ENCODE measurements at places on chromosomes 5 and 9. TPM values are rescaled to one million over a fixed set of nuclear protein-coding genes. Genes with fewer than 3 reads are reported as not detected.

IFNA13 gene
- total RNA-seq = not detected

SLC46A2 gene
- total RNA-seq = not detected

ARHGEF37 gene
- 0.15 TPM for total RNA-seq

CAAP1 gene
- 18.3 TPM for total RNA-seq

HTR4 gene
- total RNA-seq = not detected

FNBP1 gene
- total RNA-seq = 207 TPM

ZFP37 gene
- 1.4 TPM for total RNA-seq

HMGCR gene
- total RNA-seq = 53.4 TPM

PCDHGB2 gene
- 0.25 TPM for total RNA-seq

EPB41L4B gene
- total RNA-seq = 0.32 TPM

RPP25L gene
- total RNA-seq = 34.1 TPM

ACER2 gene
- total RNA-seq = 1.9 TPM

GRXCR2 gene
- not detected for total RNA-seq

TRIM7 gene
- total RNA-seq = 1.9 TPM

TMEM252 gene
- not detected for total RNA-seq

NOL6 gene
- 83.7 TPM for total RNA-seq

IPPK gene
- total RNA-seq = 14.8 TPM

VLDLR gene
- 10.1 TPM for total RNA-seq

IL31RA gene
- total RNA-seq = not detected

HK3 gene
- 0.06 TPM for total RNA-seq

LECT2 gene
- not detected for total RNA-seq

MLANA gene
- total RNA-seq = not detected

CLIC3 gene
- total RNA-seq = not detected

PCDHGB3 gene
- total RNA-seq = 0.19 TPM

C5orf58 gene
- total RNA-seq = not detected

GFRA3 gene
- total RNA-seq = 0.10 TPM

CMYA5 gene
- 0.19 TPM for total RNA-seq

FAM151B gene
- 0.42 TPM for total RNA-seq

MYMK gene
- total RNA-seq = not detected

WDR70 gene
- total RNA-seq = 35.6 TPM

SPATA31A6 gene
- total RNA-seq = not detected

PCDHGB4 gene
- 0.04 TPM for total RNA-seq

GHR gene
- not detected for total RNA-seq

PFN3 gene
- not detected for total RNA-seq

TMEM174 gene
- total RNA-seq = not detected

OR1J2 gene
- not detected for total RNA-seq

FREM1 gene
- total RNA-seq = not detected

PLCXD3 gene
- not detected for total RNA-seq

PDLIM4 gene
- total RNA-seq = 1.4 TPM

Data from activated CD8-positive, alpha-beta memory T cell treated with anti-CD3 and anti-CD28 coated beads for 36 hours (primary cell).